Eye (tissue), 1 donor: ENCODE measurements at places on chromosomes 5 and 9.

DNA sequence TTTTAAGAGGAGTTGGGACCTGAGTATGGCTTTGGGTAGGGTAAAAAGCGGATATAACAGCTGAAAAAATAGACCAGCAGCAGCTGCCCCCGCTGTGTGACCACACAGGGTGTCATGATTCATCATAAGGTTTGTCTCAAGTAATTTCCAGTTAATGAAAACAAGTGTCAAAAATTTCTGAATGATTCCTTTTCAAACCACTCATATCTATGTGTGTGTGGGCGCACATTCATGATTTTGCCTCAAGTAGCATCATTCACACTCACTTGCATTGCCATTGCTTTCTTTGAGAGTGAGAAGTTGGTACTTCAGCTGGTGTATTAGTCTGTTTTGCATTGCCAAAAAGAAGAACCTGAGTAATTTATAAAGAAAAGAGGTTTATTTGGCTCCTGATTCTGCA, 12.1 kb upstream of the TNFAIP8 start:
- no peak for DNase-seq

GRCh38 chr9:101477214-101477613, 41.6 kb upstream of the ALDOB start:
- no peak for DNase-seq

DNA sequence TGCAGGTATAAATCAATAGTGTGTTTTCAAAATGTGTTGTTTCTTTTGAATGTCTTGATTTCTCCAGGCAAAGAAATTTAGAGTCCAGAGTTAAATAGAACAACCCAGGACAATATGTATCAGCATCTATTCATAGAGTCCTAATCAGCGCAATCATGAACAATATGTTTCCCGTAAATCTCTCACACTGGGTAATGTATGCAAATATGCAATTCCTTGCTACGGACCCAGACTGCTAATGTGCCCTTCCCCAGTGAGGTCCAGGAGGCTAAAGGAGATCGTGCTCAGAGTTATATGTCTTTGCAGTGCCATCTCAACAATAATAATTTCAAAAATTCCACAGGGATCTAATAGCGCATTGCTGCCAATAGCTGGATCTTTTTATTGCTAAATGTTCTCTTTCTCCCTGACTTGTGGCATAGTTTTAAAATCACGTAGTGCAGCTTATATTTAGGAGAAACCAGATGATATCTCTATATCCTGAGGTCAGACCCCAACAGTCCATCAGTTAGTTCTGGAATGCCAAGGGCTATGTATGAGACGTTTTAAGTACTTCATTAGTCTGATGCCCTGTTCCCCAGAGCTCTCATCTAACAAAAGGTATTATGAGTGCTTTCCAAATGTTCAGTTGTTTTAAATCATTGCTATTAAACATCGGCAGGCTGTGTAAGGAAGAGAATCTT, 145.1 kb downstream of the MARCHF11 start:
- no peak for DNase-seq

- DNase-seq, result peak; percentile 74
Observed at GRCh38 chr9:110255463-110256379, 586 bp downstream of the TXN start.

DNA sequence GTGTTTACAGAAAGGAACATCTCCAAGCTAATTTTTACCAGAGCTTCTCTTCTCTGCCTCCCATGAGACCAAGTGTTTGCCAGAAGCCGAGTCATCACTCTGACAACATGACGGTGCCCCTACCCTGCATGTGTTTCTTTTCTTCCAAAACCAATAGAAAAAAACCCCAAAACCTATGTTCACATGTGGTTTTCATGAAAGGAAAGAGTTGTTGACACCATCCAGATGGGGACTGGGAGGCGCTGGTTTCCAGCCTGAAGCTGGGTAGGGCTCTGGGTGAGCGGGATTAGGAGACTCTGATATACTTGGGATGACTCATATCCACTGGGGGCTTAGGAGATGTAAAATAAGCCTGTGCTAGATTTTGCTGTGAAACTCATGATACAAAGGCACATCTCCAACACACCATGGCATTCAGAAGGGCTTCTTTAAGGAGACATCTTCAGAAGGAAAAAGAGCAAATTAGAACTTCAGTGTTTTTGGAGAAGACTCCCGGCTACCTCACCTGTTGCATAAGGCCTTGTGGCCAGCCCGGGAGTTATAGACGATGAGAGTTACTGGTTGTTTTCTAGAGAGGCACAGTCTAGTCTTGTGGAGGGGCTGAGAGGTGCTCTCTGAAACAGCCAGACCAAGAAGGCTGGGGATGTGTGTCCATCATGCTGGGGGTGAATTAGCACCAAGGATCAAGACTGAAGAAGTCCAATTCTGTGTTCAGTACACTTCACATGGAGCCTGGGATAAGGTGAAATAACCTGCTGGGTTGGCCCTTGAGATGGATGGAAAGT, 108.9 kb upstream of the LHFPL2 start:
- peak; percentile 63 for DNase-seq

- no peak for DNase-seq
Observed at GRCh38 chr9:103355000-103355399, 359.9 kb downstream of the CYLC2 start.

- DNase-seq, result no peak
Observed at GRCh38 chr5:66644111-66644510, 47.9 kb downstream of the MAST4 start.

- no peak for DNase-seq
Observed at GRCh38 chr5:457195-457961, 14.4 kb downstream of the EXOC3 start.

- DNase-seq, result peak; percentile 70
Observed at GRCh38 chr5:6856653-6857052, 143.4 kb downstream of the TENT4A start.

DNA sequence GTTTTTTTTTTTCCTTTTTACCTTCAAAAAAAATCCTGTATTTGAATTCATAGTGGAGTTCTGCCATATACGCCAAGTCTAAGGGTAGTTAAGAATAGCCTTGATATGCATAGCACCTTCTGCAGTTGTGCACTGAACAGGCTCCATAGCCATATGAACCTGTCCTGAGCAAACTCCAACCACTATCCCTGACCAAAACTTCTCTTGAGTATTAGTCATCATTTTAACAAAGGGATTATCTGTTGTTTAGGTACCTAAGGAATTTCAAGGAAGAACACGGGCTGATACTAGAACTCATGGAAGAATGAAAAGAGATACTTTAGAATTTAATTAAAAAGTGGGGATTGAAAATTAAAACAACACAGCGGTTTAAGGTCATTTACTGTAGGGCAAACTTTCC, 1.9 kb upstream of the FBXO38 start:
- no peak for DNase-seq

DNA sequence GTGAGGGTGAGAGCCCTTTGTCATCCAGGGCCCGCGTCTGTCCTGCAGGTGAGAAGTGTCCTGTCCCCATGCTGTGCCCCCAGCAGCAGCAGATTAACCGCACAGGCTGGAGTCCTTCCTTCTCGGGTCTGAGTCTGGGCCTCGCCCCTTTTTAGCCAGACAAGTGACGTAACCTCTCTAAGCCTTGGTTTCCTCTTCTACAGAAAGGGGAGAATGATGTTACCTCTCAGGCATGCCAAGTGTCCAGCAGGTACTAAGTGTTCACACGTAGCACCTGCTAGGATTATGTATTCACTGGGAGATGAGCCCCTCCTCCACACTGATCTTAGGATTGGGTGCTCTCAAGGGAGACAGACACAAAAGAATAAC, 6.9 kb downstream of the NEURL1B start:
- no peak for DNase-seq

GRCh38 chr9:134271338-134272301, 54.6 kb upstream of the RXRA start:
- no peak for DNase-seq

DNA sequence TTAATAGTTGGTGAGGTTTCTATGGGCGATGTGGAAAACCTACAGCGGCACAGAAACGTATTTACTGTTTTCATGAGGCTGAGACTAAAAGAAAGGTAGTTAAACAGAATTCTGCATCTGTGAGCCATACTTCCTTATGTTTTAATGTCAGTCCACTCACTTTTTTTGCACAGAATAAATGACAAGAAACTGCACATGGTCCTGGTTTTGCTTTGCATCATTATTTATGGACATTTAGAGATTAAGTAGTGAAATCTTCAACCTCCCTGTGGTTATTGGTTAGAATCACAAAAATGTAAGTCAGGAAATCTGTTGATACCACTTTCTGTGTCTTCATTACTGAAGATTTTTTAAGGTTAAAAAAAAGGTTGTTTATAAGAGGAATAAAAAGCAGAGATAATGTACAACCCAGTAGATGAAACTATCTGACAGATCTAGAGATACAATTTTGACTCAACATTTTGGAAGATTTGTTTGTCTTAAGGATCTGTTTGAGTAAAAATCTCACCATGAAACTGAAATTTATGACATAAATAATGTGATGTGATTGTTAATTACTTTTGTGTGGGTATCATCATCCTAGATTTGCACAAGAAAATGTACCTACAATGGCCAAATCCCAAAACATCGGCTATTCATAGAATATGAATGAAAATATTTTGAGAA, 2.4 kb downstream of the PRR16 start:
- DNase-seq, result no peak

- no peak for DNase-seq
Observed at GRCh38 chr9:88233091-88233490, 94.8 kb upstream of the SPATA31C2 start.

DNA sequence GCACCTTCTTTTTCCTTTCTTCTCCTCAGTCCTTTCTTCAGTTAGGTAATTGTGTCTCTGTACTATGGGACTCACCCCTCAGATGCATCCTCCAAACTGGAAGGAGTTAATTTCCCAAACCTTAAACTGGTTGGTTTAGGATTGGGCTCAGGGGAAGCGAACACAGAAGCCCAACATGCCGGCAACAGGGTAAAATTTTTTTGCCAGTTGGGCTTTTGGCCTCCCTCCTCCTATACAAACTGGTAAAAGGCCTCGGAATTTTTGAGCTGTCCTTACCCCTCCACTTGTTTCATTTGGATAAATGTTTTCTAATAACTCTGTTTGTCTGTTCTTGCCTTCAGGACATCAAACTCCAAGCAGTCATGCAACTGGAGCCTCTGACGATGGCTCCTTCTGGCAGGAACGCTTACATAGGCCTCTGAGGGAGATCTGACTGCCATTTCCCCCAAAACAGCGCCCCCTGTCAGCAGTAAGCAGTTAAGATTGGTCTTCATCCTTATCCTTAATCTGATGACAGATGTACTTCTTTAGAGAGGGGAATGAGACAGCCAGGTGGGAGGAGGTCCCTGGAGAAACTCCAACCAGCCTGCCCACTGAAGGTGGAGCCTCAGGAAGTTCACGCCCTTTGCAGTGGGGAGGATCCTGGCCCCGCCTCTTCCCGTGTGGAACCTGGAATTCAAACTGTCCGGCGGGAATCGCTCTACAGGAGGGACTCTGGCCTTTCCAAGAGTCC, 57.8 kb upstream of the SPINK5 start:
- no peak for DNase-seq

GRCh38 chr5:161085056-161085455, 233.0 kb upstream of the ATP10B start:
- DNase-seq, result peak; percentile 21

- no peak for DNase-seq
Observed at GRCh38 chr5:1261643-1262042, 33.2 kb downstream of the TERT start.

- no peak for DNase-seq
Observed at GRCh38 chr9:93948441-93949072, 6.6 kb downstream of the BARX1 start.

DNA sequence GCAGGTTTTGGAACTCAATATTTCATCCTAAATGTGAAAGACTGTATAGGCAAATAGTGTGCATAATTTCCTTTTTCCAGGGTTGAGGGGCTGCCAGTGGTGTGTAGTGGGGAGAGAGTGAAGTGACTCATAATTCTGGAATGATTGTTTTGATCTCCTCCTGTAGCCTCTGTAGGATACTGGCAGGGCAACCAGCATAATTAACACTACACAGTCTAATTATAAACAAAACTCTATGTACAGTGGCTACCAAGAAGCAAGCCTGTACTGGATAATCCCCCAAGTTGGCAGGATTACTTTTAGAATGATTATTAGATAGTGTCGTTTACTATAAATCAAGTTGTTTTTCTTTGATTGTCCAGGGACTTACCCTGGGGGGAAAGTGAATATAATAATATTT, 32.2 kb downstream of the LNPEP start:
- DNase-seq, result peak; percentile 51

DNA sequence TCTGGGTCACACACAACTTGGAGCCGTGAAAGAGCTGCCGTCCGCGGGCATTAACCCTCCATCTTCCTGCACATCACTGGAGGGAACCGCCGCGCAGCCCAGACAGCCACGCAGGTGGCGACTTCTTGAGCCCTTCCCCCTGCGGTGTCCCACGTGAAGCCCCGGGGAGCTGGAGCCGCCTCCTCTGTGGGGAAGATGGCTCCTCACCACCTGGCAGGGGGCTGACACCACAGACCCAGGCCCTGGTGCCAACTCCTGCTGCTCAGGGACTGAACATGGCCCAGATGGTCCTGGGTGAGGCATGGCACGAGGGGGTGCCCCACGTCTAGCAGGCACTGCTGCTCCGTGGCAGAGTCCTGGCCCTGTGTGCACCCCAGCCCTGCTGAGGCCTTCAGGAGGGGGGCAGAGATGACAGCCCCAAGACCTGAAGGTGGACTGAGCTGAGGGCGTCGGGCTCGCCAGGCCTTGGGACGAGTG, 38.9 kb downstream of the NDUFS6 start:
- DNase-seq, result no peak

DNA sequence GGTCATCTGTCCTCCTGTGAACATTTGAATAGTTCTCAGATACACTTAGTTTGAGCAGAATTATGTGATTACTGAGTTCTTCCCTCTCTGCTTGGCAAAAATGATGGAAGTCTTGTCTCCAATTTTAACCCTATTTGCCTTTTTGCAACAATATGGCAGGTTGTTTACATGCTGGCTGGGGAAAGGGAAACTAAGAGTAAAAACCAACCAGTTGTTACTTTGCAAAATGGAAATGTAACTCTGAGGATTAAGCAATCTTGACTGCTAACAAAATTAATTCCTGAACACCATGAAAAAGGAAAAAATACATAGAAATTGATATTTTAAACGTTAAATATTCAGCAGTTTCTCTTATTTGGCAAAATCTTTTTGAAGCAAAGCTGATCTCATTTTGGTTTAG, 11.1 kb downstream of the SIT1 start:
- no peak for DNase-seq

- no peak for DNase-seq
Observed at GRCh38 chr9:87392086-87392485, 105.6 kb upstream of the DAPK1 start.

- DNase-seq, result peak; percentile 63
Observed at GRCh38 chr9:6904371-6904770, 146.6 kb downstream of the KDM4C start.

GRCh38 chr5:155530046-155530445, 516.5 kb downstream of the KIF4B start:
- DNase-seq, result no peak

- DNase-seq, result no peak
Observed at GRCh38 chr5:120806202-120806601, 342.1 kb downstream of the PRR16 start.

- no peak for DNase-seq
Observed at GRCh38 chr5:123215929-123216702, 127.1 kb downstream of the PRDM6 start.

- no peak for DNase-seq
Observed at GRCh38 chr9:8278048-8278447, 478.5 kb upstream of the DMAC1 start.

- no peak for DNase-seq
Observed at GRCh38 chr5:56837381-56837780, 22.0 kb downstream of the MAP3K1 start.

GRCh38 chr5:143836161-143836725, 24.3 kb downstream of the HMHB1 start:
- DNase-seq, result no peak
